ENCODE measurements at places on chromosomes 3 and 15.

- DNase-seq = no peak
Observed at GRCh38 chr3:87037652-87038051, 46.7 kb upstream of the VGLL3 start.

- DNase-seq = no peak
Observed at GRCh38 chr15:56678571-56678970, 54.7 kb downstream of the ZNF280D start.

- DNase-seq = no peak
Observed at GRCh38 chr3:38601956-38602550, 47.4 kb downstream of the SCN5A start.

DNA sequence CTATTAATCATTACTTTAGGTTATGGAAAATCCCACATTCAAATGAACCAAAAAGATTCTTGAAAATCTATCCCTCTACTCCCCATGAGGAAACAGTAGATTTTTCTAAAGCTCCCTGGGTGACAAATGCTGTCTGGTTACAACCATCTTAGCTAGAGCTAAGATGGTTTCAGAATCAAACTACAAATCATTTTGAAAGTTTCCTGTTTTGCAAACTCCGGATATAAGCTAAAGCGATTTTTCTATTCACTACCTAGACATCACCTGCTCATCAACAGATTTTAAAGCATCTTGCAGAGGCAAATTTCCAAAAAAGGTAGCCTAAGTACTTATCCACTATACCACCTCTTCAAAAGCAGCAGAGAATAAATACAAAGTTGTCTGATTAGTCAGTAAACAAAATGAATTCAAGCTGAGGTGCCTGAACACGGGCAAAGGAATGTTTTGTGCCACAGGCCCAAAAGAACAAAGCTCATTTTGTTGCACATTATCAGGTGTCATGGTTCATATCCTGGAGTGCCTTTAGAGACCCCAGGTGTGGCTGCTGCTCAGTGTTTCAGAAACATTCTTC lies 204.9 kb downstream of the TNIK start:
- no peak for DNase-seq

GRCh38 chr15:91345736-91346135 lies 245.7 kb downstream of the SV2B start:
- DNase-seq = no peak

DNA sequence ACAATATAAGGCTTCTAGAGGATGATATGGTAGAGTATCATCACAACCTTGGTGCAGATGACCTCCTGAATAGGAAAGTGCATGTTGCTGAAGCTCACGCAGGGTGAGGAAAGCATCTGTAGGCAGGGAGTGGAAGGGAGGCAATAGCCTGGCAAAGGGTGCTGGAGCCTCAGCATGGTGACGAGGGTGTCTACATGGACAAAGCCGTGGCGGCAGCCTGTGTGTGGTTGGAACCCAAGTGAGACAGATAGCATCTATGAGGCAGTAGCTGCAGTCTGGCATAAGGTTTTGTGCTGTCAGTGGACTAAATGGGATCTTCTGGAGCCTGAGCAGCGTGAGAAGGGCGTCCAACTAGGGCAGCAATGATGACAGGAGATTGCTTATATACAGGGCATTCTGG lies 132.5 kb downstream of the DLG1 start:
- DNase-seq = no peak

DNA sequence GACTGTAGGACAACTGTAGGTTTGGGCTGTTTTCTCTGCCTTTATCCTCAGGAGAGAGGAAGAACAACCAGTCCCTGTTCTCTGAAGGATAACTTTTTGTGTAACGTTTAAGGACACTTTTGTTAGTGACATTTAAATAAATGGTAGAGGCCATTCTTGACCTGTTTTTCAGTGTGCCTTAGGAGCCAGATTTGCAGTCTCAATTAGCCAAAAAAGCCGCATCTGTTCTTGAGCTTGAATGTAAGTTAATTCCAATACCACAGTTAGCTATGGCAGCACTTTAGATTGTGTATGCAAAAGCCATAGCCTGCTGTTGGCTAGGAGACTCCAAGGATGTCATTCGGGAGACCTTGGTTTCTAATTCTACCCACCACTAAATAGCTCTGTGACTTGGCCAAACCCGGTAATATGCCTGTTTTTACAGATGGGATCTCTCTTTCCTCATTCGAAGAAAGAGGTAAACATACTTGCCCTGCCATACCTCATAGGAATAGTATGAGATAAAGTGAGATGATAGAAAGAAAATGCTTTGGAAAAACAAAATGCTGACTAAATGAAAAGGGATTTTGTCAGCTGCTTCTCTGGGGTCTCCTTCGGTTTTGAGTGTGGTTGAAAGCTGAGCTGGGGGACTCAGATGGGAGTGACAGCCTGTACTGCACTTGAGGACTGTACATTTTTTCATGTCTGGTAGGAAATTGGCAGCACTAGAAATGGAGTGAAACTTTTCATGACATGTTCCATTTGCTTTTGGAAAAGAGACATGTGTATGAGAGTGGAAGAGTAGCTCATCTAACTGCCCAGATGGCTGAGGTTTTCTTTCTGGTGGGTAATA lies 57.3 kb upstream of the ROPN1 start:
- DNase-seq = no peak

DNA sequence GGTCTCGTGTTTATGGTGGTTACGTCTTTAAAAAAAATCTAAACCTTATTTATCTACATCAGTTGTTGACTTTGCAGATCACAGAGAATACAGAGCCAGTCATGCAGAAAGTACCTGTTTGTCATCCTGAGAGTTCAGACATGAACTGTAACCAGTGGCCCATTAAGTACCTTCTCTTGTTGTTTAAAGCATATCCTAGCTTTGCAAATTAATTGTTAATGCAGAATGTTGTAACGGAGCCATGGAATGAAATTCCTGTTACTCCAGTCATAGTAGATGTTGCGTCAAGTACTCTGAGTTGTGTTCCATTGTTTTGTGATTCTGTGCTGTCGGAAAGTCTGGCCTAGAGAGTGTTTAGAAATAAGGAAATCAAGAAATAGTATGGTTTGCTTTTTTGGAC lies 205.2 kb downstream of the RBMS3 start:
- no peak for DNase-seq

DNA sequence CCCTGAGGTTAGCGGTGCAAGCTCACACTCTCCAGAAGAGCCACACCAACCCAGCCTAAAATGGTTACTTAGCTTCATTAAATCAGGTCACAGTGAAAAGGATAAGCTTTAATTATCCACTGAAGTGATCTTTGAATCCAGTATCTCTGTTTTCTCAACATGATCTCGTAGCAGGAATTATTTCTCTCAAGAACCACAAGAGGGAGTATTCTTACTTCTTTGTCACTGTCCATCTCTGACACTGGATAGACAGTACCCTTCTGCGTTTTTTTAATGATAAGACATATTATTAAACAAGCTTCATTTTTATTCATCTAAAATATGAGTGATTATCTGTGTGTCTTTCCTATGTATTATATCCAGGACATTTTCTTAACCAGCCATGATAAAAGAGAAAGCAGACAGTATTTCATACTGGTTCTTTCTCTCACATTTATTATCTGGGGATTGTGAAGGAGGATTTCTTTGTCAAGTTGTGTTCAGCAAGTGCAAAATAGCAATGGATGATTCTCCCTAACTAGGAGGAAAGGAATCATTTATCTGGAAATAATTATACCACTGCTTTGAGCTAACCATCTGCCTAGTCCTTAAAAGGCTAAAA lies 105.4 kb upstream of the CCDC54 start:
- DNase-seq = no peak

- no peak for DNase-seq
Observed at GRCh38 chr3:66326340-66326739, 105.5 kb downstream of the SLC25A26 start.

DNA sequence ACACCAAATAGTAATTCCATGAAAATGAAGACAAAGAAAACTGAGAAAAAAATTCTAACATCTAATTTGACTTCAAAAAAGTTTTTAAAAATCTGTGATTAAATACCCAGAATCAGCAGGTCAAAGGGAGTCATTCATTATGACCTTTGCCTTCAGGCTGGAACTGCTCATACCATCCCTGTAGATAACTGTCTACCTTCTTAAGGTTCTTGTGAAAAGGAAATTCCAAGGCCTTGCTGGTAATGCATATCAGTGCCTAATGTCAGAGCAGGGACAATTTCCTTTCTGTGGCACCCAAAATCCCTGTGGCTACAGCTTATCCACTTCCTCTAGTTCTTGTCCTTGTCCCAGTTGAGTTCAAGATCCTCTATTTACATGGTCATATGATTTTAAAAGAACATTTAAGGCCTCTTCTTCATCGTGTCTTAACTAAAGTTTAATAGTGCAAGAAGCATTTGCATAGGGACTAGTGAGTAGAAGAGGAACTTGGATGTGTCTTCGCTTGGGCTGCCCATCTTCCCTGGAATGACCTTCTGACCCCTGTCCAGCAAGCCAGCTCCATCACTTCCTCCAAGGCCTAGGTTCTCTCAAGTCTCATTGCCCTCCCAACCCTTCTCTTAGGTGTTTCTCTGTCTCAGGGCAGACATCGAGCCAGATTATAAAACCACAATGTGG lies 8.7 kb upstream of the PLCL2 start:
- no peak for DNase-seq

- DNase-seq = no peak
Observed at GRCh38 chr15:52670087-52670486, 9.1 kb downstream of the ATOSA start.

GRCh38 chr3:20057612-20058180 lies 17.4 kb downstream of the KAT2B start:
- no peak for DNase-seq

- no peak for DNase-seq
Observed at GRCh38 chr3:14297784-14298236, 104.6 kb upstream of the SLC6A6 start.

- DNase-seq = no peak
Observed at GRCh38 chr3:129618901-129619671, 12.6 kb upstream of the PLXND1 start.

DNA sequence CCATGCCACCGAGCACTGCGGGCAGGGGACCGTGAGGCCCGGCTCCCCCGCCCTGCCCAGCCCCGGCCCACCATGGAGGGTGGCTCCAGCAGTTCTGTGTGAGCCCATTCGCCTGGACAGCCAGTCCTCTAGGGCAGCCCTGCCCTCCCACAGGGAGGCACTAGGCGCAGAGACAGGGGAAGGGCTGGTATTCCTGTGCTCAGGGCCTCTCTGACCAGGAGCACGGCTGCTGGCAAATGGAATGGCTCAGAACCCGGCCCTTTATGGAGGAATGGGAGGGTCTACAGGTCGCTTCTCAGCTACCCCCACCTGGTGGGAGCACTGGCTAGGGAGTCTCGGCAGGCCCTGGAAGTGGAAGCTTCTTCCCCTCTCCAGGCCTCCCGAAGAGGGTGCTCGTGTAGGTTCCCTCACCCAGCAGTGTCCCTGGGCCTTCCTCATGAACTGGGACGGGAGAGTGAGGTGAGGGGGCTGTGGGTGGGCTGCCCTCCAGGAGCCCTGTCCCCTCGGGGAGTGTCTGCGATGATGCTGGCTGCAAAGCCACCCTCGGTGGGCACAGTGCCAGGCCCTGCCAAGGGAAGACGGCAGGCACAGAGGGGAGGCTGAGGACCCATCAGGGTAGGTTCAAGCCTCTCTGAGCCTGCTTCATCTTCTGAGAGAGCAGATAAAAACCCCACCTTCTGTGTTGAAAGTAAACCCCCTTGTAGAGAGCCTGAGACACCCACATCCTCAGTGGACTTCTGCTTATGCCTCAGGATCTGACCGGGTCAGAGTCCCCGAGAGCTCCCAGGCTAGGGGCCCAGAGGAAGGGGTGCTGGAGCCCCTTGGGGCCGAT lies 1.5 kb downstream of the MELTF start:
- DNase-seq = no peak

DNA sequence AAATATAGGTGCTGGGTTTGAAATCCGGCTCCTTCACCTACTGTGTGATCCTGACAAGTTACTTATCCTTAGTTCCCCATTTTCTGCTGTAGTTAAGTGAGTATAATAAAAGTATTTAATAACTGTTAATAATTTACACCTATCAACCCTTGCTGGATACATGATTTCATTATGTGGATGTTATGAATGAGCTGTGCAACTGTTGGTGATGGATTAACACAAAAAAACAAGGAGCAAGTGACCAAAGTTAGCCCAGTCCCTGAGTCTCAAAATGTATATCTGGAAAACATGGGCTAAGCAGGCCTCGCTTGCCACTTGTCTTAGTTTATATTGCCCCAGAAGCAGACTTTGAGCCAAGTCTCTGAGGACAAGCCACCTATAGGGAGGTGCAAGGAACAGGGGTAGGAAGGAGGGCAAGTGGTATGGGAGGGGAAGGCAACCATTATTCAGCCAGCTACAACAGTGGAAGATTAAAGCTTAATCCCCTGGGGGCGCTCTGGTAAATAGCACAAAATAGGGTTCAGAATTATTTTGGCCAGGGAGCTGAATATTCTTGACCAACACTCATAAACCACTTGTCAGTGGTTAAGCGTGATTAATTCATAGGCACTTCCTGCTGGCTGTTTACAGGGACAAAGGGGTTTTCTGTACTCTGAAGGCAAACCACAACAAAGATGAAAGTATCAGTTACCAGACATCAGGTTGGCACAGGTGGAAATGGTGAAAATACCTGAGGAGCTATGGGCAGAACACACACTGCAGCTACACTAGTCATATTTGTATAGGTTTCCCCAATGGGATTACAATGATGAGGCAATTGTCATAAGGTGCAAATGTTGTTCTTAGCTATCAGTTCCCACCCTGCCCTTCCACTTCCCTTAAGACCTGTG lies 76.2 kb downstream of the TRIM42 start:
- DNase-seq = no peak

- DNase-seq = no peak
Observed at GRCh38 chr3:184800349-184800930, 11.5 kb upstream of the VPS8 start.

GRCh38 chr15:73988445-73988969 lies 3.6 kb downstream of the STOML1 start:
- DNase-seq = no peak

- no peak for DNase-seq
Observed at GRCh38 chr3:126961791-126962461, 21.0 kb upstream of the PLXNA1 start.

GRCh38 chr3:131705099-131705498 lies 202.3 kb upstream of the MRPL3 start:
- DNase-seq = no peak

GRCh38 chr3:120156699-120157098 lies 62.5 kb upstream of the GSK3B start:
- no peak for DNase-seq

DNA sequence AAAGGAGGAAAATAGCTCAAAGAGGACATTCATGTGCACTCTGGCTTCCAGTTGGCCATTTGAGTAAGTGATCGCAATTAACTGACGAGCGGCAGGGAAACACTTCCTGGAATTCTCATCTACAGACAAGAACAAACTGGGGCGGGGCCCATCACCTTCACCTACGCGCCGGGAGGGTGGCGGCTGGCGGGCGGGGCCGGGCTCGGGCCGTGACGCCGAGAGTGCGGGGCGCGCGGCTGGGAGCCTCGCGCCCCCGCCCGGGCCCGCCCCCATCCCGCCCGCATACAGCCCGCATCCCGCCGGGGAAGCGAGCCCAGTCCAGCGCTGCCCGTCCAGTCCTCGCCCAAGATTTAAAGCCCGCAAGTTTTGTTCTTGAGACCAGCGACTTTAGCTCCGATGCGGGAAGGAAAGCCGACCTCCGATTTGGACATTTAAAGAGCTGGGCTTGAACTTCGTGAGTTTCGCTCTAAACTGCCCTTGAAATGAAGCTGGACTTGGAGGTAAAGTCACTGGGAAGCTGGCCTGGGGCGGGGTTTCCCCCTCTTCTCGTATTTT lies at the start of gene B3GNT5:
Gene B3GNT5 (plus strand): TSS at position 281 of the 555 bp plus-strand sequence. CDS start 16,546 bp downstream, outside the sequence.
- no peak for DNase-seq

- no peak for DNase-seq
Observed at GRCh38 chr15:51044037-51044727, 50.5 kb downstream of the TNFAIP8L3 start.

All from GM12892 (cell line).